ENCODE measurements at places on chromosomes 2 and 18.

GRCh38 chr2:58918141-58918540, 677.0 kb upstream of the FANCL start:
- no peak for DNase-seq

DNA sequence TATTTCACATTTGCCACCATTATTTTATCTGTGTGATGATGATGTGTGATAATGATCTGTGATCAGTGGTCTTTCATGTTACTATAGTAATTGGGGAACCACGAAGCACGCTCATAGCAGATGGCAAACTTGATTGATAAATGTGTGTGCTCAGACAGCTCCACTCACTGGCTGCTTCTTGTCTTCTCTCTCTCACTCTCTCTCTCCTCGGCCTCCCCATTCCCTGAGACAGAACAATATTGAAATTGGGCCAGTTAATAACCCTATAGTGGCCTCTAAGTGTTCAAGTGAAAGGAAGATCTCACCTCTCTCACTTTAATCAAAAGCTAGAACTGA, 60.7 kb upstream of the RAPGEF4 start:
- no peak for DNase-seq

GRCh38 chr2:10865841-10866240, 45.9 kb upstream of the KCNF1 start:
- no peak for DNase-seq

DNA sequence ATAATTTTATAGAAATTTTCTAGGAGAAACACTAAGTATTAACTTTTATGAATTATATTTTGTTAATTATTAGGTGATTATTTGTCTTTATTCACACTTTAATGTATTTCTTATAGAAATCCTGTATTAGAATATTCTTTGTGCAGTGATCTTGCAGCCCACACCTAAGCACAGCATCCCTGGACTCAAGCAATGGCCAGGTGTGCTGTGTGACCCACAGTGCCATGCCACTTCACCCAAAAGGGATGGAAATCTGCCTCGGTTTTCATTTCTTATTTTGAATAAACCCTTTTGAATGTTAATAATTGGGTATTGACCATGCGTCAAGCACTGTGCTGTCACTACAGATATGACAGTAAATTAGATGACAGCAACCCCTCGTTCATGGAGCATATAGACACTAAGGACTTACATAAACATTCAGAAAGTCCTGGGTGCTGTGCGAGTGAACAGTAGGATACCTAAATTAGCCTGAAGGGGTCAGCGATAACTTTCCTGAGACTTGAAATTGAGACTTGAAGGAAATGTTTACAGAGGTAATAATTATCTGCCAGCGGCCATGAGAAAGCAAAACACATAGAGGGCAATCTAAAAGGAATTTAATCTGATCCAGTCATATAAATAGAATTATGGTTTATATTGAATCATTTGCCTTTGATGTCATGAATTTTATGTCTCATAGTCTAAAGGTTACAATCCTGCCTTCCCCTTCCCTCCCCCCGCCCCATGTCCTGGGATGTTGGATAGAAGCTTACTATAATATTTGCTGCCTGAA, 52.7 kb upstream of the CALCRL start:
- DNase-seq = peak; percentile 4

DNA sequence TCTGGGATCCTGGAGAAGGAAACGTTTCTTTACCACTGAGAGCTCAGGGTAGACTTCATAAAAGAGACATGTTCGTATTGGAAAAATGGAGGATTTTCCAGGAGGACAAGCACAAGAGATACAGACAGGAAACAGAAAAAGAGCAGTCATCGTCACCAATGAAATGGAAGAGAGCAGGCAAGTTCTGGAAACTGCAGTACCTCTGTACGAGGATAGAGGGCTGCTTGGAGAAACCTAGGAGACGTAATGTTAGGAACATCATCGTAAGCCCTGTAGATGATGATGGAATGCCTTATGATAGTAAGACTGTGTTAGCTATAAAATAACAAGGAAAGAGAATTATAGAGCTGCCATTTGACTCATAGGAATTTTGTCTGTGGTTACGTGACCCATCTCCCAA, 121.1 kb upstream of the KLHL14 start:
- DNase-seq = no peak

DNA sequence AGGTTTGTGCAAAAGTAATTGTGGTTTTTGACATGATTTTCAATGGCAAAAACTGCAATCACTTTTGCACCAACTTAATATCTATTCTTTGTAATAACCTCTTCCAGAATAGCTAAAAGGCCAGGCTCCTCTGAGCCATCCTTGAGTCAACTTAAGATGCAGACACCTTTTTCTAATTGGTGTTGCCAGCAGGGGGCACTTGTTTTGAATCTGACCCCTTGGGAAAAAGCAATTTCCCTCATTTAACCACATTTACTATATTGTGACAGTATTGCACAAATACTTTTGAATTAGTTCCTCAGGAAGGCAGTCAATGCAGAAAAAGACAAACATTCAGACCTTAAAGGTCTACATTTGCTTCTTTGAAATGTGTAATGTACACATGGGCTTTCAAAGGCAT, 78.6 kb upstream of the GALNT5 start:
- DNase-seq = peak; percentile 66

- DNase-seq = no peak
Observed at GRCh38 chr2:15450808-15451207, 110.3 kb downstream of the NBAS start.

GRCh38 chr2:234203135-234203984, 152.9 kb downstream of the SPP2 start:
- no peak for DNase-seq
